ENCODE measurements at places on chromosomes 16 and 17.

- DNase-seq = no peak
Measured at GRCh38 chr16:11248133-11248532, 7.9 kb downstream of the SOCS1 start.

DNA sequence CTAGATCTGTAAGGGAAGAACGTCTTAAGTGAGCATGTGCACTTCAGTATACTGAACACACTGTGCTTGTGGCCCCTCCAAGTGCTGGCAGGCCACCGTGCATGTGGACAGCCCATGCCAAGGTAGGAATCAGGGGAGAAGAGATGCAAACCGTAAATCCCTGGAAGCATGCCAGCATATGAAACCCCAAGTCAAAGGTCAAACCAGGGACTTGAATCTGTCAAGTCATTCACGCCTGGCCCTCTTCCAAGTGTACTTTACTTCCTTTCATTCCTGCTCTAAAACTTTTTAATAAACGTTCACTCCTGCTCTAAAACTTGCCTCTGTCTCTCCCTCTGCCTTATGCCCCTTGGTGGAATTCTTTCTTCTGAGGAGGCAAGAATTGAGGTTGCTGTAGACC is 2.8 kb upstream of the ATXN2L start:
- no peak for DNase-seq

DNA sequence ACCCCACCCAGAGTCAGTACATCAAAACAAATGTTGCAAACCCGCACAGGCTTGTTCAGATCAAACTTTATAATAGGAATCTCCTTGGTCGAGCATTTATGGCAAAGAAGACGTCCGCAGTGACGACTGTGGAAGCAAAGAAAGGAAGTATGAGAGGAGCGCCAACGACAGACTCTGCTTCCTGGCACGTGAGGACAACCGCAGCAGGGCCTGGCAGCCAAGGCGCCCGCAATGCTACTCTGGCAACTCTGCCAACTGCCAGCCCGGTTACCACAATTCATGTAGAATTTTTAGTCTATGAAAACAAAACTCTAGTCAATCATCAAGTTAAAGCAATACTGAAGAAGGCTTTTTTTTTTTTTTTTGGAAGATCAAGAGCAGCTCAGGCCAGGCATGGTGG is 24.8 kb downstream of the CYB5D2 start:
- no peak for DNase-seq

- DNase-seq = no peak
Measured at GRCh38 chr17:76446449-76447231, 6.3 kb downstream of the UBE2O start.

GRCh38 chr17:20244671-20245070 is 222.7 kb downstream of the LGALS9B start:
- no peak for DNase-seq

DNA sequence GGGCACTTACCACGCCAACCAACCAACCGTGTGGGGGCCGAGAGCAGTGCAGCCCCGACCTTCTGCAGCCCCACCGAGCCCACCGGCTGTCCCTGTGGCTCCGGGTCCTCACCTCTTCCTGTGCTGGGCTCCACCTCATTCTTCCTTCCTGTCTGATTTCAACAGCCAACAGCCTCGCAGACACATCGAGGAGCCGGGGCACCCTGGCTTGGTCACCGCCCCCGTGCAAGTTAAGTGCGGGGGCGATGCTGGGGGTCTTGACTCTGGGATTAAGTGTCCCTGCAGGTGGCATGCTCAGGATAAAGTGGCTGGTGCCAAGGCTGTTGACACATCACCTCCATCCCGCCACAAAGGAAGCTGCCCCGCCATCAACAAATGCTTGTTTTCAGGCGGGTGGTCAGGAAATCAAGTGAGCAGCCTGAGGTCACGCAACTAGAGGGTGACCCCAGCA is at the start of gene NLRC3:
Gene NLRC3 (minus strand): TSS at position 102 of the 451 bp plus-strand sequence. CDS start 12,367 bp downstream, outside the sequence.
- no peak for DNase-seq

GRCh38 chr17:1182811-1183170 is 3.0 kb upstream of the ABR start:
- no peak for DNase-seq

GRCh38 chr17:68776451-68776850 is 175.3 kb upstream of the FAM20A start:
- no peak for DNase-seq

DNA sequence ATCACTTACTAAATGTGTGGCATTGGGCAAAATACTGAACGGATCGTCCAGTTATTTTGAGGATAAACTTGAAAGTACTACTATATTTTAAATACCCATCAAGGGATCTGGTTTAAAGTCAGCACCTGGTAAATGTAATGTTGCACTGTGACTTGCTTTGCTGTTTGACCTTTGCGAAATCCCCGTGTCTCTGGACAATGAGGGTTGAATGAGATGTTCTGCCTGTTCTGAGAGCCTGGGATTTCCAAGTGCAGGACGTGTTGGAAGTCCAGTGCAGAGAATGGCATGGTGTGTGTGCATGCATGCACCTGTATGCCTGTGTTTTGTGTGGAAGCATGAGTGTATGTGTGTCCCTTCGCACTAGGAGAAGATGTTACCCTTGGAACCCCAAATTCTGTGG is 106.6 kb downstream of the N4BP1 start:
- DNase-seq = no peak

DNA sequence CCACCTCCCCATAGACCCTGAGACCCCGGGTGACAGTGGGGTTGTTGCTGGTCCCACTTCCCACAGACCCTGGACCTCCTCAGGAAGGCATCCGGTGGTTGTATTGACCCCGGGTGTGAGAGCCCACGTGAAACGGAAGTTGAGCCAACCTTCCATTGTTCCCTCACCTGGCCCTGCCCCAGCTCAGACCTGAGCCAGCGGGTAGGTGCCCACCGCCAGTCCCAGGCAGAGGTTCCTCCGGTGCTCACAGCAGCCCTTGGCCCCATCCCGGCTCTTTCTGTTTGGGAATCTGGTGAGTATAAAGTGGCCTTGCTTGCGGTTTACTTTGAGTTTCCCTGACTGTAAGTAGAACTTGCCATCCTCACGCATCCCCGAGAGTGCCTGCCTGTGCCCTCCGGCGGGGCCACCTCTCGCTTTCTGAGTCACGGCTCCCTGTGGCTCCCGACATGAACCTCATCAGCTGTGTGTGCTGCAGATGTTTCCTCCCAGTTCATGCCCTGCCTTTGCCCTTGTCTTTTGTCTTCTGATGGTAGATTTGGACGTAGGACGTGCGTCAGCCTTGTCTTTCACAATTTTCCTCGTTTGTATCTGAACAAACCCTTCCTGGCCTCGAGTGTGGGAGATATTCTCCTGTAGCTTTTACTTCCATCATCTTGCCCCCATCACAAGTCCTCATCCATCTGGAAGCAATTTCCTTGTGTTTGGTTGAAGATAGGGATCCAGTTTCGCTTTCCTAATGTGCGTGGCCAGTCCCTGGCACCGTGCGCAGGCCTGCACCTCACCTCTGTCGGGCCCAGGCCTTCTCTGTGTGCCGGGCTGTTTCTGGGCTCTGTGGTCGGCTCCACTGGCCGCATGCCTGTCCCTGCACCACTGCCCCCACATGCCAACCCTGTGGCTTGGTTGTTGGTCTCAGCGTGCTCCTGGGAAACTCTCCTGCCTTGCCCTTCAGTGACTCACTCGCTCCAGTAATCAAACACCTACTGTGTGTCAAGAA is 76.0 kb downstream of the METRNL start:
- no peak for DNase-seq

DNA sequence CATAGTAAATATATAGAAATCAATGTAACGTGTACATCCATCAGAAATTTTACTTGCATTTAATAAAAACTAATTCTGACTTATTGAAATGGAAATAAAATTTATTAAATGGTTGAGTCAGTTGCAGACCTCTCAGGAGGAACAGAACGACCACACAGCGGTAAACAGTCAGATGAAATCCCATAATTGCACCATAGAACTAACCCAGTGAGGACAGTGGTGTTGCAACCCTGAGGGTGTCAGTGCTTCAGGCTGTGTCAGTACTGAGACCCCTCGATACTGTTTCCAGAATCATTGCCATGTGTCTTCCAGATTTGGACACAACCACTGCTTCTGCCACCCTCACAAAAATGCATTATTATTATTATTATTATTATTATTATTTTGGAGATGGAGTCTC is 29.0 kb upstream of the SSTR2 start:
- no peak for DNase-seq

DNA sequence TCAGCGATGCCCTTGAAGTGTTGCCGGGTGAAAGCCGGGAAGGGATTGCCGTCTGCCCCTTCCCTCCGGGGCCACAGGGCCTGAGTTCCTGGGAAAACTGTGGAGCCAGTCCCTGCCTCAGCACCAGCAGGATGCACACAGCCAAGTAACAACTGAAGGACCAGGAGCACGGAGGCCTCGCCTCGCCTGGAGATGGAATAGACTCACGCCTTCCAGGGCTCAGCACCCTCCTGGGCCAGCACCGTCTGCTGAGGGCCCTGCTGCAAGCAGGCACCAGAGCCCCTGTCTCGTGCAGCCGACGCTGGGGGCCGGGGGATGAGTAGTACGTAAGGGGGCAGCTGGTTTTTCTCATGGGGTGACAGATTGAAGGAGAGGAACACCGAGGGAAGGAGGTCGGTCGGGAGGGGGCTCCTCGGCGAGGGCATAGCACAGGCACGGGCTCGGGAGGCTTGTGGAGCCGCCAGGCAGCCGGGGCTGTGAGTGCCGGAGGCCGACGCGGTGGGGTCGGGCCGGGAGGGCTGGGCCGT is 6.4 kb downstream of the CBFA2T3 start:
- DNase-seq = no peak

DNA sequence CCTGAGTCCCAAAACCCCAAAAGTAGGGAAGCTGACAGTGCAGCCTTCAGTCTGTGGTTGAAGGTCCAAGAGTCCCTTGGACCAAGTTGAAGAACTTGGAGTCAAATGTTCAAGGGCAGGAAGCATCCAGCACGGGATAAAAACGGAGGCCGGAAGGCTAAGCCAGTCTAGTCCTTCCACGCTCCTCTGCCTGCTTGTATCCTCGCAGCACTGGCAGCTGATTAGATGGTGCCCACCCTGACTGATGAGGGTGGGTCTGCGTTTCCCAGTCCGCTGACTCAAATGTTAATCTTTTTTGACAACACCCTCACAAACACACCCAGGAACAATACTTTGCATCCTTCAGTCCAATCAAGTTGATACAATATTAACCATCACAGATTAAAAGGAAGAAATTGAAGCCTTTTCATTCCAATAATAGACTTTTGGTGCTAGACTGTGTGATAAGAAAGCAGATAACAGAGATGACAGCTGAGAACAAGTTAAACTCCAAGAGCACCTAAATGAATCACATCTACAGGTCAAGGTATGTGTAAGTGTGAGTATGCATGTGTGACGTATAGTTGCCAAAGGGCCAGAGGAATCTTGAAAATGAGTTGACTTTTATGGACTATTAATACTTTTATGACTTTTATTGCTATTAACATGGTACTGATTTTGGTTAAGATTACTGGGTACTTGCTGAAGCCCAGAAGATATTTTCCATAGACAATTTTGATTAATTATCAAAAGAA is 933.5 kb upstream of the SOX9 start:
- no peak for DNase-seq

GRCh38 chr17:61469474-61469873 is 17.3 kb downstream of the TBX4 start:
- no peak for DNase-seq

DNA sequence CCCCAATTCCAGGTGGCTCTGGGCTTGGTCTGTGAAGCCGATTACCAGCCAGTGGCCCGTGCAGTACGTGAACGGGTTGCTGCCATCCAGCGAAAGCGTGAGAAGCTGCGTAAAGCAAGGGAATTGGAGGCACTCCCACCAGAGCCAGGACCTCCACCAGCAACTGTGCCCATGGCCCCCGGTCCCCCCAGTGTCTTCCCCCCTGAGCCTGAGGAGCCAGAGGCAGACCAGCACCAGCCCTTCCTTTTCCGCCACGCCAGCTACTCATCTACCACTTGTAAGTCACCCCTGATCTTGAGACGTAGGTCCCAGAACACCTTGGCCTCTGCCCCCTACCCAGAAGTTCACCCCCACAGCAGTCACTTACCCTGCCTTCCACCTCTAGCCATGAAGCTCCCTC is 6.9 kb downstream of the WNK4 start:
- no peak for DNase-seq

DNA sequence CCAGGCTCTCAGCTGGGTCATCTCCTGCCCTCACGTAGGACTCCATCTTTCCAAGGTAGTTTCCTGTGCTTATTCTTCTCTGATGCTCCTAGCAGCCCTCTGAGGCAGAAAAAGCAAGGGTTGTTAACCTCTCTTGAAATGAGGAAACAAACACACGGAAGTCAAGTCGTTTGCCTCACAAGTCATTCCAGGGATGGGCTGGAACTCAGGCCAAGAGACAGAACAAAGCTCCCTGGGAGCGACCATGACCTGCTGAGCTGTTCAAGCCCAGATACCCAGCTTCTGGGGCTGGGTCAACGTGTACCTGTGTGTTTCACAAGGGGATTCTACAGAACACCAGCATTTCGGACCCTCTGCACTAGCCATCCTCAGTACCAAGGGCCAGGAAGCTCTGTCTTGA is 28.1 kb downstream of the SRL start:
- DNase-seq = no peak

GRCh38 chr17:16507918-16508533 is 16.0 kb upstream of the LRRC75A start:
- DNase-seq = no peak

- DNase-seq = no peak
Measured at GRCh38 chr17:41449008-41449407, 8.2 kb upstream of the KRT38 start.

- no peak for DNase-seq
Measured at GRCh38 chr16:65406116-65406515, 284.3 kb upstream of the CDH11 start.

DNA sequence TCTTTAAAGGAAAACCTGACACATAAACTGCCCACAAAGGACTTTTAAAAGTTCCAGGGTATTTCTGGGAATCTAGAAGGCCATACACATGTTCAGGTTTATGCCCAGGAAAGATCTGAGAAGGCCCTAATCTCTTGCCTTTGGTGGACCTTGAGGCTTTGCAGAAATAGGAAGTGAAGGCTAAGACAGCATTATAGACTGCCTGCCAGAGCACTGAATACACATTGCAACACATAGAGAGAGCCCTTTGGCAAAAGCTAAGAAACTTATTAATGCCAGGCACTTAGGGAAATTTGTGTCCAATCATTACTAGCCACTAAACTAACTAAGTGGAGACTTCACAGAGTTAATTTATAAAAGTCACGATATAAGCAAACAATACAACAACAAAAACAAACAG is 70.4 kb downstream of the MMD start:
- DNase-seq = no peak

DNA sequence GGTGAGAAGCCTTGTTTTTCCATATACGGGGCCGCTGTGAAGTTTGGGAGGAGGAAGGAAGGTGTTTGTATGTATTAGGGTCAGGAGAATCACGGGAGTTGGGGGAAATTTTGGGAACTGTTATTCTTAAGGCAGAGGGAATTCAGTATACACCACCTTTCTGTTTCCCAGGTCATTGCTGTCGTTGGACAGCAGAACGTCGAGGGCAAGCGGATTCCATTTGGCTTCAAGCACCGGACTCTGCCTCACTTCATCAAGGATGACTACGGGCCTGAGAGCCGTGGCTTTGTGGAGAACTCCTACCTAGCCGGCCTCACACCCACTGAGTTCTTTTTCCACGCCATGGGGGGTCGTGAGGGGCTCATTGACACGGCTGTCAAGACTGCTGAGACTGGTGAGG is 17.6 kb downstream of the POLR2A start:
- DNase-seq = no peak

GRCh38 chr17:21297597-21297996 is 13.1 kb downstream of the MAP2K3 start:
- DNase-seq = no peak
